ENCODE measurements at places on chromosomes 7 and 10.

- DNase-seq = peak; percentile 88
Measured at GRCh38 chr7:130853503-130854279, 119.7 kb upstream of the KLF14 start.

DNA sequence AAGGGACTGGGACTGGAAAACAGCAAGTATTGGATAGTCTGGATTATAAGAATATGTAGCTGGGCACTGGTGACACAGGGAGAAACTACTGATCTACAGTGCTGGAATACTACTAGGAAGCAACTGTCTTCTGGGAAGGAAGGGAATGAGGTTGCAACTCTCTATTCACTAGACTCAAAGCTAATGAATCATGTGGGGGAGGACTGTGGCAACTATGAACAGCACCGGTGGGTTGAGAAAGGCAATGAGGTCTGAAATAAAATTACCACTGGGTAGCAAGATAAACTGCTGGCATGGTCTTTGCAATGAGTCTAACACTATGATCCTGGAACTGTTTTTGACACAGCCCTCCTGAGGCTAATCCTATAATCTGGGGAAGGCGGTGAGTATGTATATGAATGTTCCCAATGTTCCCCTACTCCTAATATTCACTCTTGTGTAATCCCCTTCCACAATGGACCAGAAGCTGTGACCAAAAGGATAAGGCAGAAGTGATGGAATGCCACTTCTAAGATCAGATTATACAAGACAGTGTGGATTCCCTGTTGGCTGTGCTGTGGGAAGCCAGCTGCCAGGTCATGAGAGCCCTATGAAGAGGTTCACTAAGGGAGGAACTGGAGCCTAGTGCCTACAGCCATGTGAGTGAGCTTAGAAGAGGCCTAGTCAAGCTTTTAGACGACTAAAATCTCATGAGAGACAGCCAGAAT is 101.3 kb upstream of the DNAJB12 start:
- no peak for DNase-seq

GRCh38 chr10:103333934-103334520 is 16.9 kb downstream of the PCGF6 start:
- DNase-seq = peak; percentile 43

- DNase-seq = no peak
Measured at GRCh38 chr10:44396671-44397191, 11.8 kb upstream of the CXCL12 start.

- no peak for DNase-seq
Measured at GRCh38 chr7:143120691-143121405, 11.0 kb upstream of the PIP start.

All from foreskin fibroblast (primary cell).